ENCODE measurements at places on chromosomes 13 and 19.

- DNase-seq, result no peak
These were observed 84.3 kb upstream of the UBL3 start for GRCh38 chr13:29934531-29935308.

GRCh38 chr19:15279326-15279904, 47.2 kb upstream of the EPHX3 start:
- DNase-seq, result no peak

- DNase-seq, result no peak
These were observed 69.6 kb upstream of the PCDH9 start for GRCh38 chr13:67299751-67300150.

- DNase-seq, result no peak
These were observed 92.8 kb upstream of the FARP1 start for GRCh38 chr13:98050041-98050466.

DNA sequence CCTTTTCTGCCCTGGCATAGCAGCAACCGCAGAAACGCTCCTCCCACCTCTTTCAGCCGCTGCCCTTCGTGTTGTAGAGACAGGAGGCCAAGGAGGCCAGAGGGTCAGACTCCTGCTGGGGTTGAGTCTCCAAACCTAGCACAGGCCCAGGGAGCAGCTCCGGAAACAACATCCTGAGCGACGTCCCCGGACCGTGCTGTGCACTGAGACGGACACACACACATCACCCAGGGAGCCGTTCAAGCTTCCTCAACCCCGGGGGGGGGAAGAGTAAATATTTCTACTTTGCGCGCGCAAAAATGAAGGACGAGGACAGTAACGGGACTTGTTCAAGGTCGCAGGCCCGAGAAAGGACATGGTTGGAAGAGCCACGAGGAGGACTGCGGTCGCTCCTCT, 657 bp downstream of the ZNF550 start:
- no peak for DNase-seq

GRCh38 chr13:28455580-28456194, 39.2 kb downstream of the FLT1 start:
- no peak for DNase-seq

- DNase-seq, result no peak
These were observed 4.1 kb downstream of the ARHGEF1 start for GRCh38 chr19:41886761-41887710.

DNA sequence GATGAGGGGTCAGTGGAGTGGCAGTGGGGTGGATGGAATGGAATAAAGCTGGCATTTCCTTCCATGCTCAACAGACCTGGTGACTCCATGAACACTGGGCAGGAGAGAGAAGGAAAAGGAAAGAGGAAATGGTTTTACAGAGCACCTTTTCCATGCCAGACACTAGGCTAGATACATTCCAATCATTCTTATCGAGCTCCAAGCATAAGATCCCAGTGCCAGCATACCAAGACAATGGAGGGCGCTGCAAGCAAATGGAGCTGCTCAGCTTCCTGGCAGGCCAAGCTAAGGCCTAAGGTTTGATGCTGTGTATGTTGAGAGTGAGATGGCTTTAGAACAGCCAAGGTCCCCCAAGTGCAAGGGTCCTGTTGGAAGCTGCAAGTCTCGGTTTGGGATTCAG, 113.2 kb downstream of the HSPH1 start:
- DNase-seq, result no peak

DNA sequence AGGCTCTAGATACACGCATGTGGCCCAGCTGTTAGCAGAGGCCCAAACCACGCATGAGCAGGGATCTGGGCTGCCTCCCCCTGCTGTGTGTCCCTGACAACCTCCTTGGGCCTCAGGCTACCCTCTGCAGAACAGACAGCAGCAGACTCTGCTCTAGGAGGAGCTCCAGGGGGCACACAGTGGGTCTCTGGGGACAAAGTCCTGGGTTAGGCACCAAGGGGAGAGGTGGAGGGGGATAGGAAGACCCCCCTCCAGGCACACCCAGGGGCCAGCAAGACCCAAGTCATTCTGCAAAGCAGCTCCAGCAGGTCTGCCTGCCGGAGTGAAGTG, 8.0 kb downstream of the TINCR start:
- DNase-seq, result no peak

DNA sequence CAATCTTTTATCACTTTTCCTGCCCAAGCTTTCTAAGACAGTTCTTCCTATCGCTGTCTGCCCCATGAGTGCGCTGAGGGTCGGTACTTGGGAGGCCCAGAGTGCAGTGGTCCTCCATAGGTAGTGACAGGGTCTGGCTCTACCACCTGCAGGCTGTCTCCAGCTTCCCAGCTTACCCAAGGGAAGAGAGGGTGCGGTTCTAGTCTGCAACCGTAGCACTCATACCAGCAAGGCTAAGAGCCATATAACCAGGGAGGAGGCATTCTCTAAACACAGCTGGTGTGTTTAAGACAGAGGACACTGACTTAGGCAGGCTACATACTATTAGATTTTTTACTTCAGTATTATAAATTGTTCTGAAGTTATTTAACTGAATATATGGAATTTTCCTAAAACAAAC, 8.2 kb downstream of the PROZ start:
- DNase-seq, result no peak

DNA sequence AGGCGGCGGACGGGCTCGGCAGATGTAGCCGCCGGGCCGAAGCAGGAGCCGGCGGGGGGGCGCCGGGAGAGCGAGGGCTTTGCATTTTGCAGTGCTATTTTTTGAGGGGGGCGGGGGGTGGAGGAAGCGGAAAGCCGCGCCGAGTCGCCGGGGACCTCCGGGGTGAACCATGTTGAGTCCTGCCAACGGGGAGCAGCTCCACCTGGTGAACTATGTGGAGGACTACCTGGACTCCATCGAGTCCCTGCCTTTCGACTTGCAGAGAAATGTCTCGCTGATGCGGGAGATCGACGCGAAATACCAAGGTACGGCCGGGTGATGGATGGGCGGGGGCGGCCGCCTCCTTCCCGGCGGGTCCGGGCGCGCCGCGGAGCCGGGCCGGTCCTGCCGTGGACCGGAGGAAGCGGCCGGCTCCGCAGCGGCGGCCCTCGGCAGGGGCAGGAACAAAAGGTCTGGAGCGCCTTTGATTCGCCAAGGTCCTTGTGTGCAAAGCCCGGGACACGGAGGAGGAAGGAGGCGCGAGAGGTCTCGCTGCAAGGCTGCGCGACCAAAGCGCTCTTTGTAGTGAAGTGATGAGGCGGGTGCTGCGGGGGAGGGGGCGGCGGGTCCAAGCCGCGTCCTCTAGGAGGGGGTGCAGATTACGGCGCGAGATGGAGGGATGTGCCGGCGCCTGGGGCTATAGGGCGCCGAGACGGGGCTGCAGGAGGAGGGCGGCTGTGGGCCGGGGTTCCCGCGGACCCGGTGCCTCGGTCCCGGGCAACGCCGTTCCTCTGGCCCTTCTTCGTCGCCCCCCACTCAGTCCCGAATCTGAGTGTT, 689 bp downstream of the ING1 start:
- peak; percentile 63 for DNase-seq

DNA sequence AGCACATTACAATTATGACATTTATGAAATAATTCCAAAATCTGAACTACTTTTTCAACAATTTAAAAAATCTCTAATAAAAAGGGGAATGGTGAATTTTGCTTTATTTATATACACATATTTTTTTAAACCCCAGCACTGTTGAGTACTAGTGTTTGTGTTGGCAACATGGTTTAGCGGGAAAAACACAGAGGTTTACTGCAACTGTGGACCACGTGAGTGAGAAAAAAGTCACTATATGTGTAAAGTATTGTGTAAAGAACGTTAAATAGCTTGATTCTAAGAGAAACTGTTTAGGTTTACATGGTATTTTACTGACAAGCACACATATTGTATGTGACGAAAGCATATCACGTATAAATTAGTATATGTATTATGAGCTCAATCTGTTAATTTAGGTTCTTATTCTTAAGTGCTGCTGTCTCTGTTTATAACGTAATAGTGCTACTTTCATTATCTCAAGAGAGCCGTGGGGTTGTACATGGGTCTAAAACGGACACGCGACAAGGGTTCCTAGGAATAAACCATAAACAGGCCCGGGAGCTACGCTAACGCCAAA, 617 bp downstream of the SKA3 start:
- DNase-seq, result peak; percentile 1

DNA sequence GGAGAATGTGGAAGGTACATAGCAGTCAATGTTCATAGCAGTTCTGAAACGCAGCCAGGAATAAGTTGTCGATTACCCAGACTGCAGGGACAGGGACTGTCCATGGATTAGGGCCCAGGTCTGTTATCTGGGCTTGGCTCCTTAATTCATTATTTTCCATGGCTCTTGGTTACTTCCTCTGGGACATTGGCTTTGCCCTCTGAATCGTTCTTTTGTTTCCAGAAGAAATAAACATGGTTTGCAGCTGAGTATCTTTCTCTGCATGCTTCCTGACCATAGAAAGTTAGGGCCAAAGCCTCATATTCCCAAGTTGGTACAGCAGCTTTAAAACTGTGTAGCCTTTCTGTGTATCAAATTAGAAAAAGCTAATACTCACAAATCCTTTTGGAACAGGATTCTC, 121.7 kb upstream of the MAB21L1 start:
- DNase-seq, result peak; percentile 28

DNA sequence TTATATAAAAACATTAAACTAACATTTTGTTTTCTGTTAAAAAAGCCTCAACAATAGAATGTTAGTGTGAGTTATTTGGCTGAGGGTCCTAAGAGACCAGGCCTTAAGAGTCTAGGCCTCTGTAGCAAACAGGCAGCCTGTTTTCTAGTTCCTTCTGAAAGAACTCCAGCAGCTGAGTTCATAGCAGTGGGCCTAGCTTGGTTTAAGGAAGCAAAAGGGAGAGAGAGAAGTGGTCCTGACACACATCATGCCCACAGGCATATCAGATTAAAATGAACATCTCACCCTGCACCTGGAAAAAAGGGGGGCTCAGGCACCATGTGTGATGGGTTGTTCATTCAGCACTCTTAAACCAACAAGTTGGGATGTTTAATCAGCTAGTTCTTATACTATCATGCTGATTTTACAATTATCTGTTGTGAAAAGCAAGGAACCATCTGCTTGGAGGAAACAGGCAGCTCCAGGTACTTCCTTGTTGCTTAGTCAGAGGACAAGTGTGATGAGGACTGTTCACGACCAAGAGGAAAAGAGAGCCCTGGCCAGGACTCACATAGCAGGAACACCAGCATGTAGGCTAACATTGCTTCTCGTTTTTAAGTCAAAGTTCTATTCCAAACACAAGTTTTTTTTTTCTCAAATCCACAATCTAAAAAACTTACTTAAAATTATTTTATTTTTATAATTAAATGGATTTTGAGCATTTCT, 81.3 kb upstream of the FRY start:
- DNase-seq, result peak; percentile 3

DNA sequence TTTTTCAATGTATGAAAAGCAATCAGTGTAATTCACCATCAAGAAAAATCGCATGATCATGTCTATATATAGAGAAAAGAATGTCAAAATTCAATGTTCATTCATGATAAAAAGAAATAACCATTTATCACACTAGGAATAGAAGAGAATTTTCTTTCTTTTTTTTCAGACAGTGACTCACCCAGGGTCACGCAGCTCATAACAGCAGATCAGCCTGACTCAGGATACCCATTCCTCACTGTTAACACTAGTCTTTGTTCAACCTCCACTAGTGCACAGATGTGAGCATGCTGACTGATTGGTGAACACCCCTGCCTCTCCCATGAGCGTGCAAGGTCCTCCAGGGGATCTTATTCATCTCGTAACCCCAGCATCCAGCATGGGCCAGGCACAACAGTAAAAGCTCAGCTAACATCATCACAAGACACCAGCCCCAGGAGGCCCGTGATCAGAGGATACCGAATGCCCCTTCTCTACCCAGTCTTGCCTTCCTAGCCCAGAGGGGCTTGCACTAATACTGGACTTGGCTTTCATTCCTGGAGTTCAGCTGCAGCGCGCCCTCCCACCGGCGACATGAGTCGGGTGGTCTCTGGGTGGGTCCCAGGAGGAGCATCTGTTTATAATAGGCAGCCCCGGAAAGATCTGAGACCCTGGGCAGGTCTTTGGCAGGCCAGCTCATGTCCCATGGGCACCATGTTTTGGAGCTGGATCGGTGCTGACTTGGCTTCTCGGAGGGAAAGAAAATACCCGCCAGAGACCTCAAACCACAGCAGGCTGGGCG, 539.5 kb upstream of the SLC10A2 start:
- DNase-seq, result no peak

- no peak for DNase-seq
These were observed 1.8 kb upstream of the CEACAM16 start for GRCh38 chr19:44696939-44697669.

GRCh38 chr19:19619849-19620210, 1.3 kb upstream of the PBX4 start:
- DNase-seq, result no peak

DNA sequence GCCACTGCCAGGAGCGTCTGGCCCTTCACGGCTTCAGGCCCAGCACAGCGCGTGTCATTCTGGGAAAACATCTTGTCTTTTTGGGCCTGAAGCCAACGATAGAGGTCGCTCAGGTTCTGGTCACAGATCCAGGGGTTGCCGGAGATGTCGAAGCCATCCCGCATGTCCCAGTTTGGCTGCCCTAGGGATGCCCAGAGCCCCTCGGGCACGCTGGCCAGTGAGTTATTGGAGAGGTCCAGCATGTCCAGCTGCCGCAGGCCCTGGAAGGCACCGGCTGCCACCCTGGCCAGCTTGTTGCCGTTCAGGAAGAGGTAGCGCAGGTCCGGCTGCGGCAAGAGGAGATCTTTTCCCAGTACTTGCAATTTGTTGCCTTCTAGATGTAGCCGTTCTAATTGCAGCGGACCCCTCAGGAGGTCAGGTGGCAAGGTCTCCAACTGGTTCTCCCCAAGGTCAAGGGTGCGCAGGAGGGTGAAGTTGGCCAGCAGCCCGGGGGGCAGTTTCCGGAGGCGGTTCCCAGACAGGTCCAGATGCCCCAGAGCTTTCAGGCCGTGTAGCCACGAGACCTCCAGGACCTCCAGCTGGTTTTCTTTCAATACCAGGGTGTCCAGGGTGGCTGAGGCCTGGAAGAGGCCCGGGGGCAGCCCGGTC, 1.8 kb downstream of the LRG1 start:
- no peak for DNase-seq

- DNase-seq, result no peak
These were observed 15.7 kb downstream of the TMEM143 start for GRCh38 chr19:48348045-48348444.

DNA sequence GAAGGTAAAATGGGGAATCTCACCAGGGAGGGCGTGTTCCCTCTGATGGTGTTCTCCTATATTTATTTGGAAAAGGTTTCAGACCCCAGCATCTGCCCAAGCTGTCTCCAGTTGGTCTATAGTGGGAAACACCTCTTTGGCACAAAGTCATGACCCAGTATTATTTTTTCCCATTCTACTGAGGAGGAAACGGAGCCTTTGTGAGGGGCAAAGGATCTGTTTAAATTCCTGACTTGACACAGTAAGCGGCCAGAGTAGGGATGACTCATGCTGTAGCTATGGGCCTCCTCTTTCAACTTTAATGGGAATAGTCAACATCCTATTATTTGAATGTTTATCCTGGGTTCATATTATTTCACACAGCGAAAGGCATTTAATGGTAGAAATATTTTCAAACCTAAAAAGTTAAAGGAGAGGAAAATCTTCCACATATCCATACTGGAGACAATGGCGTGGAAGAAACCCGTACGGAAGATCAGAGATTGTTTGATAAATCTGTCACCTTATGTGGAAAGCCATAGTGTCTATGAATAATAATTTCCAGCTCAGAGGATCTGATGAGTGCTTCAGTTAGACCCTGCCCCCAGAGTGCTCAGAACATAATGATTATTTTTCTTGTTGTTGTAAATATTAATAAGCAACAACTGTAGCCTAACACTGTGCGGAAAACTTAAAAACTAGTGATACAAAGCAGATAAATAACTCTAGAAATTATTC, 126.0 kb downstream of the FOXO1 start:
- DNase-seq, result no peak

Measured in globus pallidus (tissue), 1 donor.